ENCODE measurements at places on chromosomes 4 and X.

DNA sequence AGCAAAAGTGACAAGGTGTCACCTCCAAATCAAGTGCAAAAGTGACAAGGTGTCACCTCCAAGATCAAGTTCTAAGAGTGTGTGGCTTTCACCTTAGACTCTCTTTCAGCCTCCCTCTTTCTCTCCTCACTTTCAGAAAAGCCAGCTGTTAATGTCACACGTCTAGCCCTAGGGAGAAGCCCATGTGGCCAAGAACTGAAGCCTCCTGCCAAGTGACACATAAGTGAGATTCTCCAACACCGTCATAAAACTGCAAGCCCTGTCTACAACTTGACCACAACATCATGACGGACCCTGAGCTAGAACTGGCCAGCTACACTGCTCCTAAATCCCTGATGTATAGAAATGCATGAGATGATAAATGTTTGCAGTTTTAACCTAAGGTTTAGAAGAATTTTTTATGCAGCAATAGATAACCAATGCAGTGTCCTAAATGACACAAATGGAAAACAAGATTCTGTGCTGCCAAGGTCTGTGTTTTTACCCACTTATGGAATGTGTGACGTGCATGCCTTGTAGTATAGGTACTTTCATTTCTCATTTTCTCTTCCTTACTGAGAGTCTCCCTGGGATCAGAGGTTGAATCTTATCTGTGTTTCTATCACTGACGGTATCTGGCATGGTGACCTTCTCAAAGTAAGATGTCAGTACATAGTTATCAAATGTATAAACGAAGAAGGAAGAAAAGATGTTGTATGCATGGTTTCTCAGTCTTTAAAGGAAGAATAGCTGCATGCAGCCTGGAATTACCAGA is 25.0 kb downstream of the NLGN4X start:
- no peak for DNase-seq

- DNase-seq, result no peak
These were observed 404.8 kb downstream of the NLGN4X start for GRCh38 chrX:5823903-5824302.

- no peak for DNase-seq
These were observed 193.7 kb upstream of the SPANXN4 start for GRCh38 chrX:142831961-142832530.

DNA sequence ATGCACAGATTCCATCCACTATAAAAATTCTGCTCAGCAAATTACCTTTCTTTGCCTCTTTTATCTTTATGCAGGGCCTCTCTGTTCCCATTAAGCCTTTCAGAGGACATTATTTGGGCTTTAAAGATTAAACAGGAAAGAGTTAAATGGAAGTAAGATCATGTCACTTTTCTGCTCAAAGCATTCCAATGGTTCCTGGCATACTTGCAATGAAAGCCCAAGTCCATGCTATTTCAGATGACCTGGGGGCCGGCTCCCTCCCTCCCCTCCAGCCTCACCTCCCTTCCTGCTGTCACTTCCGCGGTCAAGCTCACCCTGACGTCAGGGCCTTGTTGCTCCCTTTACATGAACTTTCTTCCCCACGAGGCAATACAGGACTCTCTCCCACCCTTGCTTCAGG is 125.5 kb downstream of the C4orf51 start:
- no peak for DNase-seq

GRCh38 chr4:41561244-41561643 is 23.3 kb downstream of the LIMCH1 start:
- no peak for DNase-seq

Measured in activated CD4-positive, alpha-beta T cell treated with anti-CD3 and anti-CD28 coated beads, Interleukin-2, amount 10 ng/mL, durations not matched to agents 7 days and 5 days (primary cell).